Adrenal gland (tissue), 19 donors: ENCODE measurements at places on chromosomes 4 and X. TPM values are rescaled to one million over a fixed set of nuclear protein-coding genes. Genes with fewer than 3 reads are reported as not detected.

DNA sequence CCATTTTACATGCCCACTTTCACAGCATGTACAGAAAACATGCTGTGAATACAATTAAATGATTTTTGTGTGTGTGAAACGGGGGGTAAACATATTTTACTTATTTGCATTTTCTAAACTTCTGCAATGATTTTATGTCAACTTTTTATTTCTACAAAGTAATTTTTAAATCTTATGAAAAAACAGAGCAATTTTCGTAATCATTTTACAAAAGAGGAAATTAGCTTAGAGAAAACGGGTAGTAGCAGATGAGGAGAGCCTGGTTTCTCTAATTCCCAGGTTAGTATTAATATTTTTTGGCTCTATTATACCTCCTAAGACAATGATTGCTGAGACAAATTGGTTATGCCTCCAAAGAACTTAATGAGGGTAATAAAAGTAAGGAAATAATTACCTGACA is 3.2 kb downstream of the TKTL2 start:
- no peak for DNase-seq
- H3K4me1 ChIP-seq, result no peaks in the 10 kb centered on the region
- no peaks in the 10 kb centered on the region for H3K27me3 ChIP-seq
- H3K4me3 ChIP-seq, result no peak overlapping the region

GRCh38 chr4:84647312-84647884 is 64.5 kb downstream of the CDS1 start:
- no peak overlapping the region for H3K4me3 ChIP-seq
- H3K27me3 ChIP-seq, result no peaks in the 10 kb centered on the region
- peaks cover 12% of the 10 kb centered on the region for H3K4me1 ChIP-seq
- H3K27ac ChIP-seq, result no peak overlapping the region
- no peaks in the 10 kb centered on the region for H3K36me3 ChIP-seq

DNA sequence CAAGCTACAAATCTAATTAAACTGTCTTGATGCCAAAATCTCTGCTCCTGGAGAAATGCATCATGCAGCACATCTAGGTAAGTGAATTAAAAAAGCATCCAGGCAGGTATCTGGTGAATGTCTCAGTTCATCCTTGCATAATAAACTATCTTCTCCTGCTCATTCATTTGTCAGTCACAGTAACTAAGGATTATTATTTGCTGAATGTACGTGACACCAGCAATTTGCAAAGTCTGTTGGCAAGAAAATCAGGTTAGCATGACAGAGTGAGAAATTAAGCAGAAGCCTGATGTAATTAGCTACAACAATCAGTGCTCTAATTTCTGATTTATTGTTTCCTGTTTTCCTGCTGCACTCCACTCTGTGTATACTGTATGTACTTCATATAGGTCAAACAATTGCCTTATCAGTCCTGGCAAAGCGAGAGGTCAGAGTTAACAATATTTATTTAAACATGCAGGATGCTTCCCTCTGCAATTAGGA is 213.6 kb downstream of the FBXO8 start:
- H3K27me3 ChIP-seq, result no peaks in the 10 kb centered on the region
- no peak overlapping the region for H3K4me3 ChIP-seq
- H3K27ac ChIP-seq, result no peak overlapping the region
- DNase-seq, result no peak

GRCh38 chrX:9581771-9582385 is 117.0 kb downstream of the TBL1X start:
- no peaks in the 10 kb centered on the region for H3K27me3 ChIP-seq
- H3K27ac ChIP-seq, result no peak overlapping the region
- H3K36me3 ChIP-seq, result no peaks in the 10 kb centered on the region
- H3K4me1 ChIP-seq, result no peaks in the 10 kb centered on the region
- no peak for DNase-seq

GRCh38 chr4:37715889-37716402 is 29.8 kb upstream of the RELL1 start:
- no peaks in the 10 kb centered on the region for H3K4me1 ChIP-seq
- no peaks in the 10 kb centered on the region for H3K27me3 ChIP-seq
- H3K36me3 ChIP-seq, result no peaks in the 10 kb centered on the region
- H3K27ac ChIP-seq, result no peak overlapping the region
- DNase-seq, result no peak

DNA sequence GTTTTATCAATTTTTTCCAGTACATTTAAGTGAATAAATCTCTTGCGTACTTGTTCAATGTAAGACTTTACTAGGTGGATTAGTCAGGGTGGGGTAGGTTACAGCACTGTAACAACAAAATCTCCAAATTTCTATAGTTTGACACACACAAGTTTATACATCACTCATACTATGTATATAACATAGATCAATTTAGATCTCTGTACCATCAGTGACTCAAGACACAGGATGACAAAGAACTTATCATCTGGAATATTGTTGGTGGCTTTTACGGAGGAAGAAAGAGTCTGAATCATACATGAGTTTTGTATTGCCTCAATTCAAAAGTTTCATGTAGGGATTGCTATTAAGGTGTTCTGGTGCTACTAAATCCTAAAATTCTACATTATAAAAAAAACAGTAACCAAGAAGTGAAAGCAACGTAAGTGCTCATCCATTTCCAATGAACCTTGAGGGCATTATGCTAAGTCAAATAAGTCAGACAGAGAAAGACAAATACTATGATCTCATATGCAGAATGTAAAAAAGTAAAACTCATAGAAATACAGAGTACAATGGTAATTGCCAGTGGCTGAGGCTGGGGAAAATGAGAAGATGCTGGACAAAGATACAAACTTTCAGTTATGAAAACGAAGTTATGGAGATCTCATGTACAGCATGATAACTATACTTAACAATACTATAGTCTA is 98.0 kb upstream of the DKK2 start:
- no peak overlapping the region for H3K27ac ChIP-seq
- no peaks in the 10 kb centered on the region for H3K27me3 ChIP-seq
- no peaks in the 10 kb centered on the region for H3K36me3 ChIP-seq
- H3K4me1 ChIP-seq, result no peaks in the 10 kb centered on the region
- no peak for DNase-seq
- H3K4me3 ChIP-seq, result no peak overlapping the region

- peak overlapping the region; percentile 92 for H3K27ac ChIP-seq
- H3K36me3 ChIP-seq, result no peaks in the 10 kb centered on the region
- DNase-seq, result no peak
- no peaks in the 10 kb centered on the region for H3K27me3 ChIP-seq
- H3K4me1 ChIP-seq, result no peaks in the 10 kb centered on the region
Observed at GRCh38 chrX:134459683-134460004, 321 bp upstream of the HPRT1 start.

DNA sequence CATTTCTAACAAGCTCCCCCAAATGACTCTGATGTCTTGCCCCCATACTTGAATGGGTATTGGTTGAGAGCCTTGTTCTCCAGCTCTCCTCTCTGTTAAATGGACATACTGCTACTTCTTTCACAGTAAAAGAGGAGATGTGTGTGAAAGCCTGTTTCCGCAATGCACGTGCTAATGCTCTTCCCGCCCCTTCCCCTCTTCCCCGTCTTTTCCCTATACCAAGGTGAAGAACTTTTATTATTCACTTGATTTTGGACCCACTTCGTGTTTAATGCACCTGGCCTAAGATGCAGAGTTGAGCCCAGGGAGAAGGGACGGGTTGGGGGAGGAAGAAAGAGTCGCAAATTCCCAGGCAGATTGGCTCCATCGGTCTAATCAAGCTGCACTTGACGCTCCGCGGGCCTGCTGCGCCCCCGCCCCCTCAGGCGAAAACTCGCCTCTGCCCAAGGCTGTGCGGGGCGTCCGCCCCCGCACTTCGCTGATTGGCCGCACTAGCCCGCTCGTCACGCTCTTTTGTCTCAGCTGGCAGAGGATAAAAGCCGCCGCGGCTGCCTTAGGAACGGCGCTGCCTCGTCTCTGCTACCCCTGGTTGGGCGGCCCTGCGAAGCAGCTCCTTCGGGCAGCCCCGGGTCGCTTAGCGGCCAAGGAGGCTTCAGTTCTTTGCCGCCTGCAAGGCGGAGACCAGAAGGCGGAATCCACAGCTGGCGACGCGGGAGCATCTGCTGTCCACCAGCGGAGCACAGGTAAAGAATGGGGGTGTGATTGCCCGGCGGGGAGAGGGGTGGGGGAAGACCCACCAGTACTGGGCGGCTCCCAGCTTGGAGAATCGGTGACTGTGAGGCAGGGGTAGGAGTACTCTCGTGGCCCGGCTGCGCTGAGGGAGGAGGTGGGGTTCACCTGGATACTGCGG is at the start of gene ZCCHC12:
Gene ZCCHC12, plus strand, starts transcription at position 562 of the 910 bp plus-strand sequence. CDS start 1,421 bp downstream, outside the sequence.
- no peak within 1 kb of the TSS for H3K4me3 ChIP-seq
- no peaks in the 10 kb centered on the region for H3K4me1 ChIP-seq
- peak; percentile 76 for DNase-seq
- H3K27me3 ChIP-seq, result peaks cover 15% of the 10 kb centered on the region

DNA sequence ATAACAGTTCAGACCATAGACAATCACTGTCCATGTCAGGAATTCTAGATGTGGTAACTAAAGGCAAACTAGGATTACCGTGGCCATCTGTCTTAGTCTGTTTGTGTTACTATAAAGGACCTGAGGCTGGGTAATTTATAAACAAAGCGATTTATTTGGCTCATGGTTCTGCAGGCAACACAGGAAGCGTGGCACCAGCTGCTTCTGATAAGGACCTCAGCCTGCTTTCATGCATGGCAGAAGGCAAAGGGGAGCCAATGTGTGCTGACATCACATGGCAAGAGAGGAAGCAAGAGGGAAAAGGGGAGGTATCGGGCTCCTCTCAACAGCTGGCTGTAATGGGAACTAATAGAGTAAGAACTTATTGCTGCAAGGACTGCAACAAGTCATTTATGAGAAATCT is 376.7 kb downstream of the GPM6A start:
- no peak overlapping the region for H3K27ac ChIP-seq
- no peaks in the 10 kb centered on the region for H3K27me3 ChIP-seq
- H3K4me1 ChIP-seq, result no peaks in the 10 kb centered on the region
- DNase-seq, result peak; percentile 54
- H3K4me3 ChIP-seq, result no peak overlapping the region

- no peak overlapping the region for H3K4me3 ChIP-seq
- H3K36me3 ChIP-seq, result no peaks in the 10 kb centered on the region
- no peak for DNase-seq
- no peaks in the 10 kb centered on the region for H3K27me3 ChIP-seq
- H3K4me1 ChIP-seq, result no peaks in the 10 kb centered on the region
Observed at GRCh38 chr4:83180431-83180968, 66.0 kb upstream of the PLAC8 start.

- no peak overlapping the region for H3K27ac ChIP-seq
- H3K4me3 ChIP-seq, result no peak overlapping the region
- no peaks in the 10 kb centered on the region for H3K4me1 ChIP-seq
- no peaks in the 10 kb centered on the region for H3K36me3 ChIP-seq
Observed at GRCh38 chr4:91598696-91599095, 705.1 kb upstream of the GRID2 start.

- no peak overlapping the region for H3K4me3 ChIP-seq
- no peaks in the 10 kb centered on the region for H3K27me3 ChIP-seq
- H3K36me3 ChIP-seq, result no peaks in the 10 kb centered on the region
- no peak overlapping the region for H3K27ac ChIP-seq
- DNase-seq, result no peak
Observed at GRCh38 chr4:165986956-165987698, 114.1 kb downstream of the TLL1 start.

- no peaks in the 10 kb centered on the region for H3K4me1 ChIP-seq
- no peak overlapping the region for H3K27ac ChIP-seq
- H3K36me3 ChIP-seq, result no peaks in the 10 kb centered on the region
Observed at GRCh38 chrX:121479406-121479805, 432.0 kb downstream of the GLUD2 start.

The WDR17 gene
- polyA plus RNA-seq, result 7.7 TPM

The MGAT4D gene
- polyA plus RNA-seq, result not detected

The CXCL9 gene
- 1.9 TPM for polyA plus RNA-seq

The VSIG1 gene
- polyA plus RNA-seq, result 0.08 TPM
